NCI-H1417 (cell line): ENCODE measurements at places on chromosomes 11 and 22.
A peak's percentile ranks its signal among the peaks of the same experiment; 100 is the strongest.

- DNase-seq, result no peak
These were observed 187.4 kb upstream of the MTMR2 start for GRCh38 chr11:96111308-96111707.

DNA sequence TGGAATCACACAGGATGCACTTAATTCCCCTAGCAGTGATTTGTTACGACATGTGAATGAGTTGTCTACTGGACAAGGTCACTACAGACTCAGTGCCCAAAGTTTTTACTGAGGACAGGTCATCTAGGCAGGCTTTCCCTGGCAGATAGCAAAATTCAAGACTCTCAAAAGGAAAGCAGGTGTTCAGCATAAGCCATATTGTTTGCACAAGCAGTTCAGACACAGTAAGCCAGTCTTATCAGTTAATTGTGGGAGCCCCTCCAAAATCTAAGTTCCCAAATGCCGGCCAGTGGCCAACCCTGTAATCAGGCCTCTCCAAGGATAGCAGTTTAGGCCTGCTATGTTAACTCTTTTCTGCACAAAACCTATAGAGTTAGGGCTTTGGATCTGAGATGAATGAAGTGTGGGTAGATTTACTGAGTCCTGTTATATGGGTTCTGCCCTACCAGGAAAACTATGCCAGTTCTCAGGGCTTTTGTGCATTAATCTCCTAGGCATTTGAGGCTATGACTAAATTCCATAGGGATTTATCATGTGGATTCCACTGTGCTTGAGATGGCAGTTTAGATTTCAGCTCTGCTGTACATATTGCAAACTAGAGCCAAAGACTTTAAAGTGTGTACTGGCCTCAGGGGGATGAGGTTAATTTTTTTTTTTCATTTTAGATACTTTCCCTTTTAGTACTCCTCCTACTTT is 4.8 kb upstream of the ARHGEF12 start:
- DNase-seq, result no peak

DNA sequence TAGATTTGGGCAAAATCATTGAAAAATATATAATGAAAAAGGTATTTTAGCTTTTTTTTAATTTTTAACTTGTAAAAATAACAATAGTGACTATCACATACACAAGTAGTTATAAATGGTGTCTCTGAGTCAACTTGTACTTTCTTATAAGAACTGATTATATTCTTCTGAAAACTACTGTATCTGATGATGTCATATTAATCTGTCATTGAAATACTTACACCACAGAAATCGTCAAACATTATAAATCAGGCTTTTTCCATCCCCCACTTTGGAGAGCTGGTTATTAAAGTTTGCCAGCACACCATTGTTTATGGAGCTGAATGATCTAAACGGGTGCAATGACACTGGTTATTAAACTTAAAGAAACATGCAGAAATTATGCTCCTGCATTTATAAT is 1259.6 kb upstream of the CNTN5 start:
- no peak for DNase-seq

DNA sequence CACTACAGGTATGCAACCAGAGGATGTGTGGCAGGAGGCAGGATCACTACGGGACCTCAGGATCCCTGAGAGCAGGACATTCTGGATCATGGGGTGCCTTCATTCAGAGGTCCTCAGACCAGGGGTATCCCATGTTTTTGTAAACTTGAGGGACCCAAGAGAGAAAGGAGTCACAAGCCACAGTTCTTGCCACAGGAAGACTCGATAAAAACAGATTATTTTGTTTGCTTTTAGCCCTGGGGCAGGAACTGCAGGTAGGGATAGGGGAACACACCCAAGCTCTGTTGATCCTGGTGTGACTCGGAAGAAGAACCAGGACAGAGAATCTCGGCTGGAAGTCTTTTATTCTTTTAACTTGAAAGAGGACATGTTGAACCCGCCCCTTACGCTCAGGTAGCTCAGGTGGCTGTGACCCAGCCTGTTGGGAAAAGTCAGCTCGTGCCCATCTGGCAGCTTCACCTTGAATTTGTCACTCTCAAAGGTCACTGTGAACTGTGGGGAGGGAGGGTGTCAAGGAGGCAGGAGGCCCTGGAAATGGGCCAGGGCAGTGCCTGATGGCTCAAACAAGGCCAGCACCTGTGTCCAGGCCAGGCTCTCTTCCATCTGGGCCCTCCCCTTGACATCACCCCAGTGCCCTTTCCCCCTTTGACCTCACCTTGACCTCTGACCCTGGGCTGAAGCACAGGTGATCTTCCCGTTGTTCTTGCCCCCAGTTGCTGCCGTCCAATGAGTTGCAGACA is 9.8 kb downstream of the LGALS2 start:
- DNase-seq, result no peak

GRCh38 chr11:119338318-119338890 is 2.3 kb downstream of the C1QTNF5 start:
- peak; percentile 63 for DNase-seq

- DNase-seq, result peak; percentile 30
These were observed 21.7 kb downstream of the TIMP3 start for GRCh38 chr22:32823024-32823730.

DNA sequence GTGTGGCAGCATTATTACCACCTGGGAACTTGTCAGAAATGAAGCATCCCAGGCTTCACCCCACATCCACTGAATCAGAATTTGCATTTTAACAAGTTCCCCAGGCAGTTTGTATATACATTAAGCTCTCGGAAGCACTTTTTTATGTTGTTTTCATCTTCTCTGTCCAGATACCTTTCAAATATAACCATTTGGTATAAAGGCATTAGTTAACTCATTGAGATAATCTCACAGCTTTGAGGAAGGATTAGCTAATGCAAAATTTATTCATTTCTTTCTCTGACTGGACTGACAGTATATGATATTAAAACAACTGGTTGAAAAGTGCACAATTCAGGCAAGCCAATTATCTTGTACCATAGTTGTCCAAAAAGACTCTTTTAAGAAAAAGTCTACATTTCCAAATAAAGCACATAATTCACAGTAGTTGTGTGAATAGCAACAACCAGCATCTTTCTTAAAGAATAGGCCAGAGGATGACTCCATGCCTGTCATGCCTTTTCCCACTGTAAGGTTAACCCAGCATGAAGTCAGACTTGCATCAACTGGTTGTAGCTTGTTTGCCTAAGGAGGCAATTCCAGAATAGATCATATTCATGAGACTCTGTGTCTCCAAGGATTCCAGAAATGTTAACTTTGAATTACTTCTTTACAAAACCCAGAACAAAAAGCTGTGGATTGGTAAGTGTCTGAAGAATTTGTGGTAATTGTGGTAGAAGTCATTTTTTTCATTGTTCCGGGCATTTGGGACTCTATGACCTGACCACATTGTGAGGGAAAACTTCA is 254.3 kb upstream of the SESN3 start:
- DNase-seq, result no peak

- peak; percentile 44 for DNase-seq
These were observed 197.8 kb downstream of the CWF19L2 start for GRCh38 chr11:107259811-107260221.

DNA sequence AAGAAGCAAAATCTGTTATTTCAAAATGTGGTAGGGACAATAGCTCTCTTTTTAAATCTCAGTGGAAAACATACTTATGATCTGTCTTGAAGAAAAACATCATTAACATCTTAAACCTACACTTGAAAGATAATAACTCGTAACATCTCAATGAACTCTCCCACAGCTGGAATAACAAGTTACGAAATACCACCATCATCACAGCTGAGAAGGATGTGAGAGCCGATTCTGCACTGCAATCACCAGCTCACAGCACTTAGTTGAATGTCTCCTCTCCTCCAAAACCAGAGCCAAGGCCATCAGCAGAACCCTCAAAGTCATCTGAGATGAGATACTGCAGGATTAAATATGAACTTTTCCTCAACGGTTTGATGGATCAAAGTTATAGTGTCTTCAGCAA is 124.3 kb downstream of the ARHGAP20 start:
- no peak for DNase-seq

DNA sequence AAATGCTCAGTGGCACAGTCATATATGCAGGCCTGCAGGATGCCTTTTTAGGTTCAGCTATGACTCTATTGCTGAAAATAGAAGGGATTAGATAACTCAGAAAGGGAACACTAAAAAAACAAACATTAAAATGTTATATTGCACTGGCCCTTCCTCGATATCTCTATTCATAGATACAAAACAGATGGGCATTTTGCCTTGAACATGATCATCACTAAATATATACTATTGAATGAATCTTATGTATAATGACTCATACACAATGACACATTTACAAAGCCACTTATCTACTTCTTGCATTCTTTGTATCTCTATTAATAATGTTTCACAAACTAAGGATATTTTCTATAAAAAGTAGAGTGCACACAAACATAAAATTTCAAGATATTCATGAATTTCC is 2352.8 kb upstream of the RAG2 start:
- no peak for DNase-seq

GRCh38 chr11:66889960-66890359 is 33.1 kb downstream of the LRFN4 start:
- DNase-seq, result no peak

DNA sequence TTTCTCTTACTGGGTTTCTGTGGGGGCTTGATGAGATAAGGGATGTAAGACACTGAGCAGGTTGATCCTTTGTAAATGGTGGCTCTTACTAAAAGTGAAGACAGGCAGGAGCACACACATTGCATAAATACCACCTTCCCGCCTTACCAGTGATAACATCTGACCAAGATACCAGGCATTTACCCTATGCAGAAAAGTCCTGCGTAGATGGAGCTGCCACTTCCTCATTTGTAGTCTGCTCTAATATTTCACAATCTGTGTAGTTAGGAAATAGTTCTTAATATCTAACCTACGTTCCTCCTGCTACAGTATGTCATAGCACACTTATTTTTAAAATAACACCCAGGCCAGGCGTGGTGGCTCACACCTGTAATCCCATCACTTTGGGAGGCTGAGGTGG is 23.9 kb upstream of the SWAP70 start:
- no peak for DNase-seq

DNA sequence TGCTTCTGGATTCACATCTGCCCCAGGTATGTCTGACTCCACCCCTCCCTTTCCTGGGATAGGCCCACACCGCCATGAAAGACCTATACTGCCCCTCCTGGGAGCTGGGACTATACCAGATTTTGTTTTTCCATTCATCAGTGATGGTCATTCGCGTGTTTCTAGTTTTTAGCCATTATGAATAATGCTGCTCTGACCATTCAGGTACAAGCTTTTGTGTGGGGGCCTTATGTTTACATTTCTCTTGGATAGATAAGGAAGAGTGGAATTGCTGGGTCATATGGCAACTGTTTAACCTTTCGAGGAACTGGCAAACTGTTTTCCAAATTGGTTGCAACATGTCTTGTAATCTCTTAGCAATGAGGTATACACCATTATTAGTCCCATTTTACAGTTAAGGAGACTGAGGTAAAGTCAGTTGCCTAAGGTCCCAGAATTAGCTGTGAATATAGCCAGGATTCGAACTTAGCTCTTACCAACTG is 1.2 kb upstream of the TBC1D10A start:
- no peak for DNase-seq

DNA sequence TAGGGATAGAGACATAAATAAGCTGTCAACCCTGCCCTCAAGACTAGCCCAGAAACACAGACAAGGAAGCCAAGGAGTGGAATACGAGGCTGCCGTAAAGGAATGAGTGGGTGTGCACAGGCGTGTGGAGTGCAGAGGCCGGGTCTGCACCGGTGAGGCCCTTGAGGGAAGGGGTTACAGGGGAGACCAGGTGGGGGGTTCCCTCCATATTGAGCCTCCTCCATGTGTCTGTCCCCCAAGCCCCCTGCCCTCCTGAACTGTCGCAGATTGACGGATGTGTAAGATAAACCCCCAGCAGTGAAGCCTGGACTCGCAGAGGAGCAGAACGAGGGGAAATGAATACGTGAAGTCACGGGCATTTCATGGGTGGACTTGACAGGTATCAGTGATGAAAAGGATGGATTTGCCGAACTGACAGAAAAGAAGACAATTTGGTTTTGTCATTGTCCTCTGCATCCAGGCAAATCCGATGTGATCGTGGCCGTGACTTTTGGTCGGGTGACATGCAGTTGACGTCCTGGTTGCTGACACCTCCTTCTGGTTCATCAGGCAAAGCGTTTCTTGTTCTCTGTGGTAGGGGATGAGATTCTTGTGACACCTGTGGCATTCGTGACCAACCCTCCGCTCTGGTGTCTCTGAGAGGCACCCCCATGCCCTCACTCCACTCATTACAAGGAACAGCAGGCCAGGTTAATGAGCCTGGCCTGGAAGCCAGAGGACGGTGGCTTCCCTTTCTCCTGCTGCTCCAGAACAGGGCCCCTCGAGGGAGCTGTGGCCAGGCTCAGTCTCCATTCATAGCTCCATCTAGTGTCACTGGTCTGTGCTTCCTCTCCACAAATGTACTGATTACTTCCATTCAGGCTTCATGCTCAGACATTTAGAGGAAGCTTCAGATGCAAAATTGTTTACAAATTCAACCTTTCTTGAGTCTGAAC is 223.1 kb upstream of the B3GAT1 start:
- DNase-seq, result peak; percentile 16

DNA sequence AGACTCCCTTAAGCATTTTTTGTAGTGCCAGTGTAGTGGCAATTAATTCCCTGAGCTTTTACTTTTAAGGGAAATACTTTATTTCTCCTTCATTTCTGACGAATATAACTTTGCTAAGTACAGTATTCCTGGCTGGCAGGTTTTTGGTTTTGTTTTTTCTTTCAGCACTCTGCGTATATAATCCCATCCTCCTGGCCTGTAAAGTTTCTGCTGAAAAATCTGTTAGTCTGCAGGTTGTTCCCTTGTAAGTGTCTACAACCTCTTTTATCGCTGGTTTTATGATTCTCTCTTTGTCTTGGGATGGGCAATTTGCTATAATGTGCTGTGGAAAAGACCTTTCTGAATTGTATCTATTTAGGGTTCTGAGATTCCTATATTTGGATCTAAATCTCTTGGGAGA is 56.0 kb downstream of the KCNQ1OT1 start:
- DNase-seq, result no peak

DNA sequence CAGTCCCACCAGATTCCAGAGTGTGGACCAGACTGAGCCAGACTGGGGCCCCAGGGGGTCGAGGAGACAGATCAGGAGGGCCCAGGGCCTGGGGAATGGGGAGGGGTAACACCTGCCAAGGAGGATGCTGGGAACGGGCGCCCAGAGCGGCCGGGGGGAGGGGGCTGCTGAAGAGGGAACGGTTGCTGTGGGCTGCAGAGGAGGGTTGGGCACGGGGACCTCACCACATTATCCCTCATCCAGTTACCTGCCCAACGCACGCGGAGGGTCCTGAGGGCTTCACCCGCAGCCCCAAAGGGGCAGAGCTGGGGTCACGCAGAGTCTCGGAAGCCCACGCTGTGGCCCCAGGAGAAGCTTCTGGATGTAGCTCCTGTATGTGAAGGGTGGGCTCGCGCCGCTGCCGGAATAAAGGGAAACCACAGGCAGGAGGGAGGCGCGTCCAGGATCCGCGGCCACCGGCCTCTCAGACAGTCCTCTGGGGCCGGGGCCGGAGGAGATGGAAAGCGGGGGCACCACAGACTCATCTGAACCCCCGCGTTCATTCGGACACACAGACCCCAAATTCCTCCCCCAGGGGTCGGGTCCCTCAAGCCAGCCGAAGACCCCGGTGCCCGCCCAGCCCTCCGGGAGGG is 866 bp upstream of the SELENOO start:
- no peak for DNase-seq

DNA sequence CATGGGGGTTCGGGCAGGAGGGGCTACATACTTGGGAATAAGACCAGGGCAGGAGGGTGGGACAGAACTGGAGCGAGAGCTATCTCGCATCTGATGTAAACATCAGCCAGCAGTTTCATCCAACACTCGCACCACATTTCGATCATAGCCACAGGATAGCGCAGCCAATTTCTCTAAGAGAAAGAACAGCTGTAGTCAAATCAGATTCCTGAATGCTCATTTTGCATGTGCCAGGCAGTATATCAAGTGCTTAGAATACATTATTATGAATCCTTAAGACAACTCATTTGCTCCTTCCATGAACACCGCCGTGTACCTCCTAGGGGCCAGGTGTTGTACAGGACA is 14.5 kb downstream of the DGCR2 start:
- no peak for DNase-seq
